ENCODE measurements at places on chromosomes 1 and 21. TPM values are rescaled to one million over a fixed set of nuclear protein-coding genes. Genes with fewer than 3 reads are reported as not detected.

Gene TENT5C
- total RNA-seq: 6.6 TPM

Gene LENEP
- total RNA-seq: 0.68 TPM

Gene ITSN1
- total RNA-seq: 5.3 TPM

Gene EDARADD
- 1.6 TPM for total RNA-seq

Gene RYR2
- total RNA-seq: not detected

DNA sequence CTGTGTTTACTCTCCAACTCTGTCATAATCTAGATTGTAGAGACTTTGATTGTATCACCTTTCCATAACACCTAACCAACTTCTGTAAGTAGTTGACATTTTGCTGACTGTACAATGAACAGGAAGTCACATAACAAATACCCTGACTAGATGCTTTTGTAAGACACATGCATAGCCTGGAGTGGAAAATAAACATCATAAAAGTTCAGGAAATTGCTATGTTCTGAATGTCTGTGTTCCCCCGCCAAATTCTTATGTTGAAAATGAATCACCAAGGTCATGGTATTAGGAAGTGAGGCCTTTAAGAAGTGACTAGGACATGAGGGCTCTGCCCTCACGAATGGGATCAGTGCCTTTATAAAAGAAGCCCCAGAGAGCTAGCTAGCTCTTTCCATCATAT is 40.4 kb upstream of the ZSWIM5 start:
- DNase-seq: no peak

DNA sequence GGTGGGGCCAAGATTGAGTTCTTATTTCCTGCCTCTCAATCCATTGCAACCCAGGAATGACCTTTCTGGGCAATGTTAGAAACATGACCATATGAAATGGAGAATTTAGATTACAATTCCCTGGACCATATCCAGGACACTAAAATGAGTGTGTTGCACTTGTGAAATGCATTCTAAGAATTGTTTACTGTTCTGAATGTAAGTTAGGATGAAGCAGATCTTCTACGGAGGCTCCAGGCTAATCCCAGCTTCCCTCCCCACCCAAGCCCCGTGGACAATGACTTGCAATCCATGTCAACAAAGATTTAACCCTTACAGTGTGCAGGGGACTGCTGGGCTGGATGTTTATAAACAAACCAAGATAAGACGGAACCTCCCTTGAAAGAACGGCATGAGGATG is 31.7 kb upstream of the HAO2 start:
- no peak for DNase-seq

GRCh38 chr1:161111527-161111926 is 6.3 kb downstream of the PFDN2 start:
- DNase-seq: no peak

GRCh38 chr21:45011911-45012661 is 62.3 kb upstream of the ADARB1 start:
- no peak for DNase-seq
